NCI-H345 (cell line): ENCODE measurements at places on chromosomes 1 and 21.

DNA sequence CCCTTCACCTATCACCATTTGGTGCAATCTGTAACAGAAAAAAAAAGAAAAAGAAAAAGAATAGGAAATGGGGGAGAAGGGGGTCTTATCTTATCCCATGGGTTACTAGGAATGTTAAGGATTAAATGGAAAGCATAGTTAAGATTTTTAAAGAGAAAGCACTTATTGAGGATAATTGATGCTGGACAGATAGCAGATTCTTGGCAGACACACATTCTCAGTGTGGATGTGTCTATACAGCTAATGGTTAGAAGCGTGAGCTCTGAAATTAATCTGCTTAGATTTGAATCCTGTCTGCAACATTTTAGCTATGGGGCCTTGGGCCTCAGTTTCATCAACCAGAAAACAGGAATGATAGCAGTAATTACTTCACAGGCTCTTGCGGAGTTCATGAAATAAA, 67.1 kb downstream of the SSBP3 start:
- DNase-seq: no peak

DNA sequence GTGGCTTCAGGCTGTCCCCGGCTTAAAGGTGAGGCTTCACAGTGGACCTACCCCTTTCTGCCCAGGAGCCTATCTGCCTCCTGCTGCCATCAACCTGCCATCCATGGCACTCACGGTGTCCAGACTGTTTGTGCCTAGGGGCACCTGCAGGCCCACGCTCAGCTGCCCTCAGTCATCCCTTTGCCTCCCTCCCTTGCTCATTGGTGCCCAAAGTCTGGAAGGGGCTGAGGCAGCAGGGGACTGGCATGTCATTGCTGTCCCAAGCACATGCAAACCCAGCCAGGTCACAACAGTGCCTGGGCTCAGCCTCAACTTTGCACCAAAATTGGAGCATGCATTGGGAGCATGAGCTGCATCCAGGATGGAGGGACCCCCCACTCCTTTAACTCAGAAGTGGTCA, 1142.7 kb upstream of the NCAM2 start:
- DNase-seq: no peak

DNA sequence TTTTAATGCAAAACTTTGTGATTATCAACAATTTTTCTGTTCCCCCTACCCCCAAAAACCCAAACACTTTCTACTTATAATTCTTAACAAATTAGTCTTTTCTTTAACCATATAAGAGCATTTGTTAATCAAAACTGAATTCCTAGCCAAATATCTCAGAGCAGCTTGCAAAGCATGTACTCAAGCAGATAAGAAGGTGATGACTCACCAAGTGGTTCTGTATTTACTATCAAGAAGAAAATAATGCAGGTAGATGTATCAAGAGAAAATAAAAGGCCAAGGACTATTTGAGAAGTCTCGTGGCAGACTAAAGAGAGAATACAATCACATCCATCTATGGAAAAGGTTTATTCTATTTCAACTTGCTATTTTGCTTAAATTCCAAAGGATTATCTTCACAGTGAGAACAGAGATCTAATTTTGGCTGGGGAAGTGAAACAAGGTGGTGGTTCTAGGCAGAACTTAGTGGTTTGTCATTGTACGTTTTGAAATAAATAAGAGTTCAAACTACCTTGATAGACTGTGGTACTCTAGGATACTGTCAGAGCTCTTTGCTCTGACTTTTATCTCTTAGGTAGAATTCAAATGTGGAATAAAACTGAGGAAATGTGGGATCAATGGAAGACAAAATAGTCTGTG, 94.7 kb upstream of the NRIP1 start:
- DNase-seq: no peak

- DNase-seq: peak; percentile 27
Measured at GRCh38 chr1:18597160-18598042, 33.2 kb upstream of the PAX7 start.

DNA sequence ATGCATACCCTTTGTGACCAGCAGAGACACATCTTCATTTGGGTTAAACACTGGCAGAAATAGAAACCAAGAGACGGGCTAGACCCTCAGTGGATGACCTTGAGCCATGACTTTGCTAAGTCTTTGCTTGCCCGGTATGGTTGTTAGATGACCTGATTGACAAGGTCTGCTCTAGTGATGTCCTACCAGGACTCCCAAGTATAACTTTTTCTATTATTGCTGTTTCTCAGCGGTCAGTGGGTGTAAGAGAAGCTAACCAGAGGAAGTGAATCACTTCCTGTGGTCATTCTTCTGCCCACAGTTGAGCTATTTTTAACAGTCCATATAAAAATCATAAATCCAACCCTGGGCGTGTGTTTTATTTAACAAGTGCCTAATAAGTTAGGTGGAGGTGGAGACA, 126.2 kb upstream of the ETS2 start:
- DNase-seq: no peak

- DNase-seq: no peak
Measured at GRCh38 chr1:207047505-207047904, 3.5 kb downstream of the YOD1 start.

- peak; percentile 87 for DNase-seq
Measured at GRCh38 chr1:174954671-174955669, 44.8 kb upstream of the CACYBP start.

- peak; percentile 4 for DNase-seq
Measured at GRCh38 chr1:238052496-238053266, 162.0 kb upstream of the ZP4 start.

DNA sequence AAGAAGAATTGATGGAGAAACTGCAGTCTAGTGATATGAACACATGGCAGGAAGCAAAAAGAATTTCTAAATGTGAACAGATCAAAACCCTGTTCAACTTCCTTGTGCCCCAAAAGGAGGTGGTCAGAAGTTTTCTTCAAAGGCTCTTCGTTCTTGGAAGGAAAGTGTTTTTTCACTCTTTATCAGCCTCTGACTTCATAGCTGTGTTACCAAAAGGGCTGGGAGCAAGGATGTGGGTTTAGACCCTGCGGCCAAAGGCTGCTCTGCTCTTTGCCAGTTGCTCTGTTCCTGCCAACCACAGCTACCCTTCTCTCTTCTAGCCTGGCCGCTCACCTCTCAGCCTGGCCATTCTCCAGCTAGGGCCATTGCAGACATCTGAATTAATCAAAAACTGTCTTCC, 53.8 kb downstream of the PTGER3 start:
- DNase-seq: no peak

GRCh38 chr21:25887646-25888306, 153.0 kb downstream of the GABPA start:
- DNase-seq: no peak

DNA sequence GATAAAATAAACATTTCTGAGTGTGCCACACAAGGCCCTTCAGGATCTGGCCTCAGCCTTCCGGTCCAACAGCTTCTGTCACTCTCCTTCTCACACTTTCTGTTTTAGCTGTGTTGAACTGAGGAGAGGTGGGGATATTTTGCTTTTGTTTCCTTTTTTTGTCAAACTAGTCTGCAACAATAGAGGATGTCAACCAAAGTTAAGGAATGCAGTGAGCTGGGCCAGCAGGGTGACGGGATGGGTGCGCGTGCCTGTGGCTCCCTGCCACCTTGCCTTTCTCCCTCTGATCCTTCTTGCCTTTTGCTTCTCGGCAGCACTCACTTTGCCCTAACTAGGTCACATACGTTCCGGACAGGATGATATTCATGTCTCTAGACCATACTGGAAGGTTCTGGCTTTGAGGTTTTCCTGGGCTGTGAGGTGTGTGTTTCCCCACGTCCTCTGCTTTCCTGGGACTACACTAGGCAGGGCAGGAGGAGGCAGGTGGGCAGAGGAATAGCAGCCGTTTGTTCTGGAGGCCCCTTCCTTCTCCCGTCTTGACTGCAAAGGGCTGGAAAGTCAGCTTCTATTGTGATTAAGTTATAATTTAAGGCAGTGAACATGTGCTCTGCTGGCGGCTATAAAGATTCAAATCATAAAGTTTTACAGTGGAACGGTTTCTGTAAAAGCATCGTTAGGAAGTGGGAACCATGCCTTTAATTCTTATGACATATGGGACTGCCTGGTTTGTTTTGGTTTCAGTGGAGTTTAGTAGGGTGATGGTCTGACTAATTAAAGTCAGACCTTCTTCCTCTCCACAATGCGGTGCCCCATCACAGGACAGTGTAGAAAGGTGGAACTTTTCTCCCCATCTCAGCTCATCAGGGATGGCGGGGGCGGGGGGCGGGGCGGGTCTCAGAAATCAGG, 67.8 kb downstream of the RNF220 start:
- no peak for DNase-seq

DNA sequence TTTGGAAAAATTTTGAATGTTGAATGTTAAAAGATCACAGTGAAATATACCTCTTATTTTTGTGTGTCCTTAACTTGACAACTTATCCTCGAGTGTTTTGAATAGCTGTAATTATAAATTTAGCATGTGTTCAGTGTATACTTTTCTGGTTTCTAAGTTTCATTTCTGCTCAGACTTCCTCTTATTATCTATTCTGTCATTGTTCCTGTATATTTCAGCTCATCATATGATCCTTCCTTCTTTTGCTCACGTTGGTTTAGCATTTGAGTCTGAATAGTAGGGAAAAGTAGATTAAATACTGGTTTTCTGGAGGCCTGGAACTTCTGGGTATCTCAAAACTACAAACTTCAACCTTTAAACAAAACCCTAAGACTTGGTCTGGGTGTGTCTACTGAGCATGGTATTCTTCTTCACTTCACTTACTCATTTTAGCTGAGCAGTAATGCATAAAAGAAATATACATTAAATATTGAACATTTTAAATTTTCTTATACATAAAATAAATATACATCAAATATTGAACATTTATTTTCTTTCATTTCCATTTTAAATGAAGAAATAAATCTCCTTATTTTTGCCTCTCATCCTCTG, 3.3 kb upstream of the ATP6V1G3 start:
- no peak for DNase-seq

- DNase-seq: no peak
Measured at GRCh38 chr21:37367703-37368540, 1.3 kb downstream of the DYRK1A start.

GRCh38 chr1:94612525-94613204, 71.1 kb upstream of the F3 start:
- no peak for DNase-seq

- no peak for DNase-seq
Measured at GRCh38 chr1:53554592-53555305, 95.5 kb downstream of the DMRTB1 start.

GRCh38 chr1:240946926-240947325, 335.0 kb upstream of the GREM2 start:
- no peak for DNase-seq

DNA sequence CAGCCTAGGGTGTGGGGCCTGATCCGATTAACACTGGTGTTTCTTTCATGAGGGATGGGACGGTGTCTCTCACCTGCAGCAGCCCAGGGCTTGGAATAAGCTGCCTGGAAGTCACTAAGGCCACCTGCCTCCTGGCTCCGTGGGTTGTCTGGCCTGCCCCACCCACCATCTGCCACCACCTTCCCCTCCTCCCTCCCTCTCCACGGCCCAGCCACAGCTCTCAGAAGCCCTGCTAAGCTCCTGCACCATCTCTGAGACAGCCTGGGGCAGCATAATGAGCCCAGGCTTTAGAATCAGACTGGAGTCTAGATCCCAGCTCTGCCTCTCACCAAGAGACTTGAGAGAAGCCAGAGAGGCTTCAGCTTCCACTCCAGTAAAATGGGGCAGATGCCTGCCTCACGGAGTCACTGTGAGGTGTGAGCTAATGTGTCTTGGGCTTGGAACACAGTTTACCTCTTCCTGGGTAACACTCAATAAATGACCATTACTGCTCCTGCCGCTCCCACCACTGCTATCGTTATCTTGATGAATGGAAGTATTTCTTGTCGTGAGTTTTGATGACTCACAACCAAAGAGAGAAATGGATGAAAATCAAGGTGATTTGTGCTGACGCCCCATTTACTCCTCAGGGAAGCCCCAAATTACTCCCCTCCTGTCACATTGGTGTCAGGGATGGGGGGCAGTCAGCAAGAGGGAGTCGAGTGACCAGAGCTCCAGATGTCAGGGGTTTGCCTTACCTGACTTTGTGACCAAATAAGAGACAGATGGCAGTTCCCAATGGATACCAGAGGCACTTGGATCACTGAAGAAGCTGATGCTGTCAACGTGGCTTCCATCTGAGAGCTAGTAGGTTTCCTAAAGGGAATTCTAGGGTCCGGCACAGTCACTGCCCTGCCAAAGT, 23.5 kb upstream of the C1QA start:
- DNase-seq: peak; percentile 67
